ENCODE measurements at places on chromosomes 4 and X.

DNA sequence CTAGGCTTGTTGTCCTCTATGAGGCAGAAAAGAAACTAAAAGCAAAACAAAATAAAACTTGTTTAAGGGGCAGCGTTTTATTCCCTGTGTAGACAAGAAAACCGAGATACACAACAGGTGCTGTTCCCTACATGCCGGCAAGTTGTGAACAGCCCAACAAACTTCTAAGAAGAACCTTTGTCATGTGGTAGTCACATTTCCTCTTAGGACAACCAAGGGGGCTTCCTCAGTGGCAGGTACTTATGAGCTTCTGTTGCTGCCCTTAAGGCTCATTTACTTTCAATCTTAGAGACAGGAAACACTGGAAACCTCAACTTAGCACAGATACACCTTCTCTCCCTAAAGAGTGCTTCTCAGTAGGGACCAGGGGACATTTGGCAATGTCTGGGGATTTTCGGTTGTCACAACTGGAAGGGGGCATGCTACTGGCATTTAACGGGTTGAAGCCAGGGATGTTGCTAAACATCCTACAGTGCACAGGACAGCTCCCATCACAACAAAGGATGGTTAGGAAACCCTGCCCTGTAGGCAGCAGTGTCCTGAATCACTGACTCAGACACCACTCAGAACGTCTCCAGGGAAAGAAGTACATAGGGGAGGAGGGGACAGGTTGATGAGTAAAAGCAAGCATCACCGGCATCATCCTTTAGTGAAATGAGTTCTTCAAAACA, 111.0 kb downstream of the ASB9 start:
- DNase-seq: no peak

GRCh38 chr4:116598980-116599789, 486.2 kb downstream of the TRAM1L1 start:
- DNase-seq: no peak

- no peak for DNase-seq
Observed at GRCh38 chrX:47138171-47138570, 6.3 kb downstream of the NDUFB11 start.

- DNase-seq: no peak
Observed at GRCh38 chr4:53527326-53527725, 64.0 kb downstream of the LNX1 start.

- DNase-seq: no peak
Observed at GRCh38 chr4:86556791-86557415, 37.2 kb upstream of the PTPN13 start.

GRCh38 chr4:184845367-184846021, 19.7 kb upstream of the ACSL1 start:
- DNase-seq: no peak

DNA sequence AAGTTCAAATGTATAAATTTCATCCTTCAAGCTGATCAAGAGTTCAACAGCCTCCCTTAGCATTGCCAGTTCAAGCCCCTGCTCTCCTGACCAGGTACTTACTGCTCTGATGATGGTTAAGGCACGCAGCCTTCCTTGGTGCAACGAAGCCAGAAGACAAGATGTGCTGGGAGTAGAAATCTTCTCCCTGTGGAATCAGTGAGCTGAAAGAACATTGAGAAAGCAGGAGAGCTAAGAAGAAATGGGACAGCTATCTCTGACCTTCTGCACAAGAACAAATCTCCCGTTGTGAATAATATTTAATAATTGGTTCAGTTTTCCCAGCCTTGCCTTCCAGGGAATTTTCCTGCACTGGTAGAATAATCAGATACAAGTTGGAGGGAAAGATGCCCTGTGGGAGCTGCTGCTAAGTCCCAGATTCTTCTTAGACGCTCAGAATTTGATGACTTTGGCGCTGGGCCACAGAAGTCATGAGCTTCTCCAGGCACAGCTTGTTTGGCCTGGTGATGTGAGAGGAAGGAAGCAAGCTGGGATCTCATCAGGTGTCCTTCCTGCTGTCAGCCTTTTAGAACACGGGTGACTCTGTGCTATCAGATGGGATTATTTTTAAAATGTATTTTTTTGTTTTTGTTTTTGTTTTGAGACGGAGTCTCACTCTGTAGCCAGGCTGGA, 77.8 kb downstream of the CD38 start:
- DNase-seq: peak; percentile 53

DNA sequence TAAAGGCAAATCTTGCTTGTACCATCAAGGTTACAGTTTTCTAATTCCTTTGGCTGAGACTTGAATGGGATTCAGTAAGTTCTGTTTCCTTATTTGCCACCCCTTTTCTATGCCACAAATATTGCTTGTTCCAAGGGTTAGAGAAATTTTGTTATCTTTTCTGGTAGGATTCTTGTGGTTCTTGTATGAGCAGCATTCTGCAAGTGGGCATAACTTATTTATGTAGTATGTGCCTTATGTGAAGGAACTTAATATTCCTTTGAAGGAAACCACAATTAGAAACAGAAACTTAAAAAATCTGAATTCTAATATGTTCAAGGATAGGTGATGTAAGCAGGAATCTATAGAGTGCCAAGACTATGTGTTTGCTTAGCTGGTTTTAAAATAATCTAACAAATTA, 53.1 kb upstream of the TSPAN5 start:
- no peak for DNase-seq

- no peak for DNase-seq
Observed at GRCh38 chr4:157196046-157196445, 24.5 kb upstream of the GRIA2 start.
